ENCODE measurements at places on chromosomes 7 and 10.

DNA sequence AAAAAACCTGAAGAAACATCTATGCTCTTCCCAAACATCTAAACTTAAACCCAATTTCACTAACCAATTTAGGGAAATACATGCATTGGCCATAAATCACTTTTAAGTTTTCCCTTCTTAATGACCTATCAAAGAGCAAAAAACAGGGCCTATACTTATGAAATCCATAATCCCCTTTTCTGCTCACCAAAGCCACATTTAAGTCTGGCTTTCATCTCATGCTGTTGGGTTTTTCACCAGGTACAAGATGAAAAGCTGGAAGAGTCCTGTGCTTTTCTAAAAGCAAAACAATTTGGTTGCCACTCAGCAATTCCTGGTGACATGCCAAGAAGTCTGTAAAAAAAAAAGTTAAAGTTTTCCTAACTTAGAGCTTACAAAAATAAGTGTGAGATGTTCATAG is 92.6 kb downstream of the HPSE2 start:
- DNase-seq = no peak

DNA sequence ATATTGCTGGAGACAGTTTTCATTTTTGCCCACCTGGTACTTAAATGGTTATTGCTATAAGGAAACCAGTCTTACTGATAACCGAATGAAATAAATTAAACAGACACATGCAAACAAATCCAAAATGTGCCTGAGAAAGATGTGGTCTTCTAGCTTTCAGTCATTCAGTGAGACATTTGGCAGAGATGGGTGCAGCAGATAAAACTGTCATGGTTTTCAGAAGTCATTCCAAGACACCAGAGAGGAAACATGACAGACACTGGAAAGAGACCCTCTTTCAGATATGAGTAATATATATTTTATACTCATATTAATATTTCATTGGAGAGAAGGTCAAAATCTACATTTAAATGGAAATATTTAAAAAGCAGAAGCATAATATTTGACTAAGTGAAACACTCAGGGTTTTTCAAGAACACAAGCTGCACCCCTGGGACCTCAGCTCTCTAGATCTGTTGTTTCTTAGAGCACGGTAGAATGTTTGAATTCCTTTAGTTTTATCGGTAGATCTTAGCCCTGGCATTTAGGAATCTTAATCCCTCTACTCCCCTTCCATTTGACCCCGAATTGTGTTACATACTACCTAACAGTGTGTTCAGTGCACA is 246.1 kb downstream of the AUTS2 start:
- no peak for DNase-seq

DNA sequence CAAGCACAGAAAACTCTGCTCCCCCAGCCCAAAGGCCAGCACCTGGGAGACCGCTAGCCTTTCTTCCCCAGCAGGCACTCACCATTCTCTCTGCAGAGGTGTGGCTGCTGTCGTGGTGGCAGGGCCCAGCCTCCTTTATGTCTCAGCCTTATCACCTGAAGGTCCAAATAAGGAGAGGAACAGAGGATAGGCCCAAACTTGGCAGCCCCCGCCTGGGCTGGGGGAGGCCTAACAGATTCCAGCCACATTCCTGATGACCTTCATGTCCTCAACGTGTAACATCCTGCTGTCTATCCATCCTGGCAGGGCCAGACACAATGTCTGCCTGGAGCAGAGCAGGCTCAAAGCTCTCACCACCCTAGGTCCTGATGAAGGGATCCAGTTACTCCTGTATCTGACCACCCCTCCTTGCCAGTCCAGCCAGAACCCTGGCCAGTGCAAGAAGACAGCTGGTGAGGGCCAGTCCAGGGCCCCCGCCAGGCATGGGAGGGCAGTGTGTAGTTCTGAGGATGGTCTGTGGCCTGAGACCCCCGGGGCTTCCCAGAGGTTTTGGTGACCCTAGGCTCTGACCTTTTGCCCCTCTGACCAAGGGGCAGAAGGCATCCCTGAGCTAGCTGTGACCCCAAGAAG is at the start of gene MYL7:
TSS of gene MYL7 (minus strand) at position 112 of the 630 bp plus-strand sequence. CDS start at position 85, 27 bp downstream.
- no peak for DNase-seq

DNA sequence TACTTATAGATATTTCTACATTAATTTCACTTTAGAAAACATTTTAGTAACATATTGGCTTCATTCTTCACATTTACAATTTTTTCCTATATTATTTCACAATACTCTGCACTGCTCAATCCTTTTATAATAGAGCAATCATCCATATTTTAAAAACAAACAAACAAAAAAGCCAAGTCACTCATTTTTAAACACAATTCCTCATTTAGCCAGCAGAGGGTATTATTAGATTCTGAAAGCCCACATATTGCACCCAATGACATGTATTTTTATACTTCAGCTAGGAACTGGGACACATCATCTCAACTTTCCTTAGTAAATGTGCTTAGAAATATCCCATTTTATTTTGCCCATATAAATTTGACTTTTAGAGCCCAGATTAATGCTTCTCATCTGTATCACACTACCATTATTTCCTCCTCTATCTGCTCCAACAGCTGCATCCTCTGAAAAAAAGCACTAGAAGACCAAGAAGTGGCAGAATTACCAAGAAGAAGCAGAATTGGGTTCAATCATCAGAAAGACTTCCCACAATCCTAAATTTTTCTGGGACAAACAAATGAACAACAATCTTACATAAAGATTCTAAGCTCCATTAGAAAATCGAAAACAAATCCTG is 29.5 kb downstream of the CTNNA3 start:
- no peak for DNase-seq

GRCh38 chr10:13086056-13086455 is 13.9 kb upstream of the OPTN start:
- no peak for DNase-seq

GRCh38 chr10:87618566-87619423 is 40.9 kb upstream of the PAPSS2 start:
- no peak for DNase-seq

DNA sequence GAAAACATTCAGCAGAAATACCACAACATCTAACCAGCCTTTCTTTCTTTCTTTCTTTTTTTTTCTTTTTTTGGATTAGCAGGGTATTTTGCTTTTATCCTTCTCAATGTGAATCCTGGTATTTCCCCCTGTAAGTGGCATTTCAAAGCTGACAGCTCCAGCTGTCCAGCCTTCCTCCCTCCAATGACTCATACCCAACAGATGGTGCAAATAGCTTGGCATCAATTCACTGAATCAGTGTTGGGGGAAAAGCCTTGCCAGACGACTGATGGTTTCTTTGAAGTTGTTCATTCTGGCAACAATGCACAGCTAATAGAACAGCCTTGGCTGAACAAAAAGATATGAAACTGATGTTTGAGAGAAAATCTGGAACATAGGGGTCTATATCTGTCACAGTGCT is 316.8 kb upstream of the STEAP1 start:
- DNase-seq = no peak

DNA sequence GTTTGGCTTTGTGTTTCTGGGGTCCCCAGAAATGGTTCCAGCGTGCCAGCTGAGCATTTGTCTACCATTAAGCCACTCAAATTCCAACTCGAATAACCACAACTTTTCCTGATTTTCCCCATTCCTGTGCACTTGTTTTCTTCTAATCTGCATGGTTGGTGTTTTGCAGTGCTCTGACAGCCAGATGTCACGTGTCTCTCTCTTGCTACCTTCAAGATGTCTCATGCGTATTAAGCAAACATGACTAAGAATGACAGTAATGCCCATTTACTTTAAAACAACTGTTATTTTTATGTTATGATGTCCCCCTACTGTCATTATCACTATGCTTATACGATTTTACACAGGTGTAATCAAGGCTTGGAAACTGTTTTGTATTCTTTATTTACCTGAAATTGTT is 35.2 kb upstream of the MXI1 start:
- no peak for DNase-seq

- no peak for DNase-seq
Measured at GRCh38 chr10:5596611-5597341, 69.6 kb downstream of the ASB13 start.

DNA sequence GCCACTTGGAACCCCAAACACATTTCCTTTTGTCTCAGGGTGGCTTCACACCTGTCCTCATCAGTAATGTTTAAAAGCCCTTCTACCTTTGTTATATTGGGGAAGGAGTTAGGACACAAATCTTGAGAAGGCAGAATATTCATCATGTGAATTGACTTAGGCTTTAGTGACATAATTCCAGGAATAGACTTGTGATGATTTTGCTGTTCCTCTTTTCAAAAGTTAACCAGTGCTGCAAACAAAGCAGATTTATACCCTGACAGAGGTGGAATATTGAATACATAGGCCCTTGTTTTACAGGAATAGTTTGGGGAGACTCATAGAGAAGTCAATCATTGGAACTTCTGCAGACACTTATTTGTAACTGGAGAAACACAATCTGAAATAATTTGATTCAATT is 27.0 kb downstream of the ZNF786 start:
- DNase-seq = no peak

DNA sequence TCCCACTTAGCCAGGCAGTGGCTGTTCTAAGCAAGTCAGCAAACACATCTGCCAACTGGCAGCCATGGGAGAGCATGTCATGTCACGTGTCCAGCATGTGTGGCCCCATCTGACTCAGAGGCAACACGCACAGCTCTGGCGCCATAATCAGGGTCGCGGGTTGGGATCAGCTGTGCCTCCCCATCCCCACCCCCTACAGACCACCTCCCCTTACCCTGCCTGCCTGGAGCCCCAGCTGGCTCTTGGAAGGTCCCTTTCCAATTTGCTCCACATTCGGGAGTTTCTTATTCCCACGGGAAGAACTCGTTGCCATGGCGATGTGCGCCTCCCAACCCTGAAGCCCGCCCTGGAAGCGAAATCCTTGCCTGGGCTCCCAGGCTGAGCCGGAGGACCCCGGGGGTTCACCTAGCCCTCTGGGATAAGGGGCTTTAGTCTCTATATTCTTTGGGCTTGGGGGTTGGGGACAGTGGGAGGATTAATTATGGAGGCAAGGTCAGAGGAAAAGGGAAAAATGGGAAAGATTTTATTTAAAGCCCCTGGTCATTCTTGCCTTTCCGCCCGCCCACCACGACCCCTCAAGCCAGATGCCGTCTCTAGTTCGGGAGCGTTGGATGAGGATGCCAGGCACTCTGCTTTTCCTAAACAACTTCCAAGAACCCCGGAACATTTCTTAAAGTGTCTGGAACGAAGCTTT is 283.7 kb downstream of the ZEB1 start:
- DNase-seq = no peak

DNA sequence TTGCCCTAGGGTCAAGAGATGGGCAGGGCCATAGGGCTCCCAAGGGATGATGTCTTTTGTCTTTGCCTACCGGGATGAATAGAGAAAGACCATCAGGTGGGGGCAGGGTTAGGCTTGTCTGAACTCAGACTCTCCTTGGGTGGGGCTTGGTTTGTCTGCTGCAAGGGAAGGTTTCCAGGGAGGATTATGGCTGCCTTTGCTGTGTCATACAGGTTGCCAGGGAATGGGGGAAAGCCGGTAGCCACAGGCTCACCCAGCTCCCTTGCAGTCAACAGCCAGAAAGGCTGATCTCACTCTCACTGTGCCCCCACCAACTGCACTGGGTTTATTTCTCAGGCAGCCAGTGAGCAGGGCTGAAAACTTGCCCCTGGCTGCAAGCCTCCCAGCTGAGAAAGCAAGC is 253.2 kb downstream of the POLR1F start:
- no peak for DNase-seq

- DNase-seq = no peak
Measured at GRCh38 chr10:78229950-78230675, 196.4 kb downstream of the RPS24 start.

DNA sequence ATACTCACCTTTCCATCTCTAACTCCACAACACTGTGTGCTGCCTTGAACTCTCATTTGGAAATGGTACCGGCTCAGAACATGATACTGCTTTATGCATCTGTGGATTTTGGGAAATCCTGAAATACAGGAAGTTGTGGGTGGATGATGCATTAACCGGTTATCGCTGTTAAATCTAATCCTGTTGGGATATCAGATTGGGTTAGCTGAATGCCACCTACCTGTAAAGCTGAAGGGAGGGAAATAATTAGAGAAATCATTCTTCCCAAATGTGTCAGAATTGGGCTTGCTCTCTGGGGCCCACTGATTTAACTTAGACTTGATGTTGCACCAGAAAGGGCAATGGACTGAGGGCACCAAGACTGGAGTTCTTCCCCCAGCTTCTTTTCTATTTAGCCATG is 54.0 kb downstream of the CH25H start:
- DNase-seq = no peak

GRCh38 chr10:43090188-43090587 is 13.3 kb downstream of the RET start:
- no peak for DNase-seq

DNA sequence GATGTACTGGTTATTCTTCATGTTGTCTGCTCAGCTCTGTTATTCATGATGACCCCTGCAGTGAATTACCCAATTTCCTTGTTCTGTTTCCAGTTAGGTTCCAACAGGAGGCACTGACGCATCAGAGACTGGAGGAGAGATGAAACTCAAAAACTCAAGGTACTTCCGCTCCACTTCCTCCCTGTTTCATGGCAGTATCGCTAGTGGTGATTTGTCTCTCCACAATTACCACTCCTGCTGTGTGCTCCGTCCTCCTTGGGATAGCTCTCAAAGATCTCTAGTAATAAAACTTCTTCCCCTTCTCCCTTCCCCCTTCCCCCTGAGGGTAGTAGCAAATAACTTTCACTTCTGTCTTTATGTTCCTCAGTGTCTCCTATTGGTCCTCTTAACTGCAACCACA is 107.4 kb upstream of the ABCB5 start:
- no peak for DNase-seq

- DNase-seq = no peak
Measured at GRCh38 chr10:14925268-14925667, 28.6 kb downstream of the DCLRE1C start.

GRCh38 chr10:17213646-17214349 is 12.3 kb upstream of the TRDMT1 start:
- no peak for DNase-seq

DNA sequence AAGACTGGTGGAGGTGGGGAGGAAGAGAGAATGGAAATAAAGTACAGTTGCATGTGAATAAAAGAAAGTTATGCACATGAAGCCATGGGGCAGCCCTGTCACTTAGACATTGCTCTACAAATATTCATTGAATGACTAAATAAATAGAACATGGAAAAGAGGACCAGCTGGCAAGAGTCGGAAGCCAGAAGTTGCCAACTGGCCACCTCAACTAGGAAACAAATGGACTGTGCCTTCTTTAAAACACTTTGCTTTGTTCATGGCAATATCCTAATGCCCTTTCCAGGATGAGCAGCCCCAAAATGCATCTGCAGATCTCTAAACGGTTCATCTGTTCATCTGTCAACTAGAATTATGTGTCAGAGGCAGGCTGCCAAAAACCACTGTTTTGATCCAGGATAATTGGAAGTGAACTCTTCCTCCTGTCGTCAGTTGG is 157.3 kb downstream of the NOC3L start:
- DNase-seq = no peak

- no peak for DNase-seq
Measured at GRCh38 chr10:133366751-133367150, 6.4 kb downstream of the ECHS1 start.

- no peak for DNase-seq
Measured at GRCh38 chr7:36710186-36710791, 14.0 kb downstream of the AOAH start.
